Testis (tissue), 5 donors: ENCODE measurements at places on chromosomes 1 and 21. TPM values are rescaled to one million over a fixed set of nuclear protein-coding genes. Genes with fewer than 3 reads are reported as not detected.

Gene RNF2
- 38.6 TPM for polyA plus RNA-seq

Gene USH2A
- polyA plus RNA-seq, result 1.8 TPM

- DNase-seq, result no peak
Observed at GRCh38 chr1:160210561-160210960, 5.4 kb downstream of the PEA15 start.

GRCh38 chr21:26332867-26333266 is 162.3 kb upstream of the APP start:
- no peak for DNase-seq
